Thoracic aorta (tissue), 2 donors: ENCODE measurements at places on chromosomes 3 and 15. TPM values are rescaled to one million over a fixed set of nuclear protein-coding genes. Genes with fewer than 3 reads are reported as not detected.

- no peak overlapping the region for H3K27ac ChIP-seq
- H3K4me1 ChIP-seq: no peaks in the 10 kb centered on the region
- H3K4me3 ChIP-seq: no peak overlapping the region
- no peak for DNase-seq
- H3K36me3 ChIP-seq: no peaks in the 10 kb centered on the region
Measured at GRCh38 chr3:89252860-89253259, 145.4 kb downstream of the EPHA3 start.

GRCh38 chr3:115784739-115785536 lies 161.6 kb downstream of the GAP43 start:
- peak overlapping the region; percentile 92 for H3K27ac ChIP-seq
- no peak for DNase-seq
- no peaks in the 10 kb centered on the region for H3K27me3 ChIP-seq
- H3K4me1 ChIP-seq: no peaks in the 10 kb centered on the region

Gene CTXND1
- 0.14 TPM for total RNA-seq

GRCh38 chr15:75729326-75730069 lies 16.9 kb upstream of the CSPG4 start:
- H3K27me3 ChIP-seq: no peaks in the 10 kb centered on the region
- no peak for DNase-seq
- H3K36me3 ChIP-seq: no peaks in the 10 kb centered on the region
- H3K4me1 ChIP-seq: no peaks in the 10 kb centered on the region
- no peak overlapping the region for H3K27ac ChIP-seq

DNA sequence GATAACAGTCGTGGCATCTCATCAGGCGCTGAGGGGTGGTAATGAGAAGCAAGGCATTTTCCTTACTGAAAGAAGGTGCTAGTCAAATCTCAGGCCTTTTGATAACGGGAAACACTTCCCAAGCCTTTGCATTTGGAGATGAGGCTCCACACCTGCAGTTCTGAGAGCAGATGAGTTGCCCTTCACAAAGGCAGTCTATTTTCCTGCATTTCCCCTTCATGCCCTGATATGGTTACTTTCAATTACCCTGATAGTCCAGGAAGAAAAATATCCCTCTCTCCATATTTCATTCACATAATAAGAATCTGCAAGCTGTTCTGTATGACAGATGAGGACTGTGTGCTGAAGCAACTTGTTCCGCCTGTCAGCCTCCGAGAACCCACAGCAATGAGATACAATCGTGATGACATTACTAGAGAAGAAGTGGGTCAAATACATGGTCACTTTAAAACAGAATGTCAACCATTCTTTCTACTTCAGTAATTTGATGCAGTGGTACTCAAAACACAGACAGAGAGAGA lies 25.0 kb downstream of the FHIT start:
- H3K4me1 ChIP-seq: no peaks in the 10 kb centered on the region
- H3K27me3 ChIP-seq: no peaks in the 10 kb centered on the region
- H3K27ac ChIP-seq: no peak overlapping the region
- H3K36me3 ChIP-seq: no peaks in the 10 kb centered on the region
- H3K4me3 ChIP-seq: no peak overlapping the region
- DNase-seq: no peak

DNA sequence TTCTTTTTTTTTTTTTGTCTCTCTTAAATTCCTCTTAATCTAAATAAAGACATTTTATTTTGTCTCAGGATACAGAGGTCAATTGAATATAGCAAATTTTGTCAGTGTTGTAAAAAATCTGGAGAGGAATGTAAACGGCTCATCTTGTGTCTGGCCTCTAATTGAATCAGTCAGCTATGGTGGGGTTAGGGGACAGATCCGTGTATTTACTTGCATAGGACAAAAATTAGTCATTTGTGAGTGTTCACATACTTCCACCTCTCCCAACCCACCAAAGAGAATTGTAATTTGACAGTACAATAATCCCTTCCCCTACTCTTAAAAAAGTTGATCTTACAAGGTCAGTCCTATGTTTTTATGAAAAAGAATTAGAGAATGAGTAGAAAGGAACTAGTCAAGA lies 18.3 kb downstream of the PPARG start:
- H3K4me3 ChIP-seq: no peak overlapping the region
- no peak overlapping the region for H3K27ac ChIP-seq
- no peaks in the 10 kb centered on the region for H3K4me1 ChIP-seq
- no peaks in the 10 kb centered on the region for H3K27me3 ChIP-seq
- H3K36me3 ChIP-seq: no peaks in the 10 kb centered on the region

DNA sequence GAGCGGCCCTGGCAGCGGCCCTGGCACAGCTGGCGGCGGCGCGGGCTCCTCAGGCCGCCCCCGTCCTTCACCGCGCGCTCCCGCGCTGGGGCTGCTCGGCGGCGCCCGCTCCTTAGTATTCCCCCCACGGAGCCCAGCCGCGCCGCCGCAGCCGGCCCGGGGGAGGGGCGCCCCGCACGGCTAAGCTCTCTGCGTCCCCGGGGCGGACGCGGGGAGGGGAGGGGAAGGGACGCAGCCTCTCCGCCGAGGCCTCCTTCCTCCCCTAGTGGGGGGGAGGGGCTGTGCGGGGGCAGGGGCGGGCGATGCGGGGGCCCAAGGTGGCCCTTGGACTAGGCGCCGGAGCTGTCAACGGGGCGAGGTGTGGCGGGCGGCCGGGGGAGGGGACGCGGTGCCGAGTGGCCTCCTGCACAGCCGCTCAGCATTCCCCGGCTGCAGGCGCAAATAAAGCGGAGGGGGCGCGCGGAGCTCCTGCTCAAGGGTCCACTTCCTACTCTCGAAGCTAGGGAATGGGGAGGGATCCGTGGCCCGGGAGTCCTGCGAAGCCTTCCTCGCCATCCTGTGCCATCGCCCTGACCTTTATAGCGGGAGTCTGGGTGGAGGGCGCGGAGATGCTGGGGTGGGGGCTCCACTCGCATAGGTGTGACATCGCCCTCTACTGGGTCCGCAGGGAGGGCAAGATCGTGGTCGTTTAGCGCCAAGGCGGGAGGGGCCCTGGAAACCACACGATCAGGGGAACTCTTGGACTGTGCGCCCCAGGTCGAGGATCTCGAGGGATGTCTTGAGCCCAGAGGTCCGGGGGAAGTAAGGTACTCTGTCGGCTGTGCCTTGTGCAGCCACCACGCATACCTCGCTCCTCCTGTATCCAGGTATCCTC lies 22.2 kb downstream of the EPHB3 start:
- no peak for DNase-seq
- peak overlapping the region; percentile 68 for H3K27ac ChIP-seq
- no peaks in the 10 kb centered on the region for H3K27me3 ChIP-seq
- peaks cover 15% of the 10 kb centered on the region for H3K4me1 ChIP-seq
- H3K36me3 ChIP-seq: no peaks in the 10 kb centered on the region
- H3K4me3 ChIP-seq: peak overlapping the region; percentile 76

DNA sequence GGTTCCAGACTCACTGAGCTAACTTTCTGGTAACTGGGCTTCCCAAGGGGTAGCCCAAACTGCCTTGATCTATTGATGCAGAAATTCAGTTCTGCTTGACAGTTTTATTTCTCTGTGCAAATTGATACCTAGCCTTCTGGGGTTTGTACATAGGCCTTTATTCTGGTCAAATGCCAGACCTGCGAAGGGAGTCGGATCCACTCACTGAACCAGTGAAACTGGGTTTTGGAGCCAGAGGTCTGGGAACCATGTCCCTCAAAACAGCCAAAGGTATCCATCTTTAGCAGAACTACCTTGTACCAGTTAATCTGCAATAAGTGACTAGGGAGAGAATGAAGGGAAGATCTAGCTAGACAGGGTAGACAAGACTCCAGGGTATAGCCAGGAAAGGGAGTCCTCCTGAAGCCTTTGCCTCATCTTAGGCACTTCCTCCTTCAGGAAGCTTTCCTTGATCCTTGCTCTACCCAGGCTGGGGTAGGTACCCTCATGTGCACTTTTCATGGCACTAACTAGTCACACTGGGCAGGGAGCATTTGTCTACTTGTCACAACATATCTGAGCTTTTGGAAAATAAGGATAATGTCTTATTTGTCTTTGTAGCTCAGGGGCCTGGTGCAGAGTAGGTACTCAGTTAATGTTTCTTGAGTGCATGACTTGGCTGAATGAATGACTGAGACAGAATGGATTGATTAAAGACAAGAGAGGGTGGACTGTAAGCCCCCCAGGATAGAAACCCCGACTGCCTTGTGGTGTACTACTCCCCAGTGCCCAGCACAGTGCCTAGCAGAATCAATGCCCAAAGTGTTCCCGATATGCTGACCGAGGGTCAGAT lies 1.4 kb upstream of the SNX33 start:
- no peaks in the 10 kb centered on the region for H3K27me3 ChIP-seq
- no peaks in the 10 kb centered on the region for H3K36me3 ChIP-seq
- H3K4me1 ChIP-seq: peaks cover 41% of the 10 kb centered on the region
- DNase-seq: no peak
- peak overlapping the region; percentile 92 for H3K27ac ChIP-seq

- no peak overlapping the region for H3K27ac ChIP-seq
- H3K27me3 ChIP-seq: no peaks in the 10 kb centered on the region
- H3K4me1 ChIP-seq: no peaks in the 10 kb centered on the region
- H3K4me3 ChIP-seq: no peak overlapping the region
- no peak for DNase-seq
Measured at GRCh38 chr3:193132964-193133363, 108.1 kb upstream of the PLAAT1 start.

- no peaks in the 10 kb centered on the region for H3K27me3 ChIP-seq
- H3K27ac ChIP-seq: no peak overlapping the region
- no peaks in the 10 kb centered on the region for H3K36me3 ChIP-seq
- no peak for DNase-seq
Measured at GRCh38 chr3:78562328-78562727, 1205.5 kb downstream of the ROBO1 start.

Gene SUSD5
- total RNA-seq: 259 TPM

- H3K4me1 ChIP-seq: peaks cover 17% of the 10 kb centered on the region
- no peaks in the 10 kb centered on the region for H3K36me3 ChIP-seq
- H3K27ac ChIP-seq: no peak overlapping the region
- no peaks in the 10 kb centered on the region for H3K27me3 ChIP-seq
- no peak for DNase-seq
Measured at GRCh38 chr3:142028243-142028777, 121.0 kb downstream of the TFDP2 start.

Gene ADGRG7
- total RNA-seq: not detected

DNA sequence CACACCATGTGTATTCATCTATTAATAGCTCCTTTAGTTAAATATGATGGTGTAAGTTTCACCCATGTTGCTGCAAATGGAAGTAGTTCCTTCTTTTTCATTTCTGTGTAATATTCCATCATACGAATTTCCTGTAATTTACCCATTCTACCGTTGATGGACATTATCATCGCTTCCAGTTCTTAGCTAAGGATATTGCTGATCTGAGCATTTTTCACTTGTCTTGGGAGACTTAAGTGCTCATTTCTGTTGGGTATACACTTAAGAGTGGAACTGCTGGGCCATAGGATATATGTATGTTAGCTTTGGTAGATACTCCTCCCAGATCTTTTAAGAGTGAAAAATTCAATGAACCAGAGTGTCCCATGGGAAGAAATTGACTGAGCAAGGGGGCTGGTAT lies 11.0 kb downstream of the PLIN1 start:
- no peak overlapping the region for H3K4me3 ChIP-seq
- no peaks in the 10 kb centered on the region for H3K27me3 ChIP-seq

DNA sequence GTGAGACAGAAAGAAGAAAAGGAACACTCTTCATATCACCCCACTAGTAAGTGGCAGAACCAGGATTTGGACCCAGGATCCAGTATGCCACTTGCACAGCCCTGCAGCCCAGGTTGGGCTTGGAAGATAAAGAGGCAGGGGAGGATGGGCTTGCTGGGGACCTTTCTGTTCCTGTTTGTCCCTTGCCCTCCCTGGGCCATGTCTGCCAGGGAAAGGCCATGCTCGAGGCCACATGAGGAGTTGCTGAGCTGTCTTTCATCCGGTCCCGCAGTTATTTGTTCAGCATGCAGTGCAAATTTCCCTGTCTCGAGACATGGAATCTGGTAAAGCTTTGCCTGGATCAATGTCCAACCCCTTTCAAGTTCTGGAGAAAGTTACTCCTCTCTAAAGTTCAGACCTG lies 116.0 kb upstream of the MRPS22 start:
- no peaks in the 10 kb centered on the region for H3K27me3 ChIP-seq
- H3K36me3 ChIP-seq: no peaks in the 10 kb centered on the region
- no peak overlapping the region for H3K4me3 ChIP-seq
- no peak for DNase-seq
- H3K4me1 ChIP-seq: no peaks in the 10 kb centered on the region

DNA sequence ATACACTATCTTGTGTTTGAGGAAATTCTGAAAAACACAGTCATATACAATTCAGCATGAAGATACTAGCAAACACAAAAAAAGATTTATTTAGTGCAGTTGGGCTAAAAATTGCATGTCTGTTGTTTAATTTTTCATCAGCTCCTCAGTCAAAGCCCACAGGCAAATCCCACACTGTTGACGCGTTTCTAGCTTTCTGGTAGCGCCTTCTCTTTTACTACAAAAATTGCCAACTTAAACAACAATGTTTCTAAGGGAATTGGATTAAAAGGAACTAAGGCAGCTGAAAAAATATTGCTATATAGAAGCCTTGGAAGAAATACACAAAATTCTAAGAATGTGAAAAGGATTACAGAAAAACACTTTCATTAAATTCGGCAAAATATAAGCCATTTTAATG lies 196.7 kb upstream of the P2RY1 start:
- H3K4me3 ChIP-seq: no peak overlapping the region
- peaks cover 3% of the 10 kb centered on the region for H3K4me1 ChIP-seq
- no peak overlapping the region for H3K27ac ChIP-seq
- H3K27me3 ChIP-seq: no peaks in the 10 kb centered on the region
- DNase-seq: no peak

DNA sequence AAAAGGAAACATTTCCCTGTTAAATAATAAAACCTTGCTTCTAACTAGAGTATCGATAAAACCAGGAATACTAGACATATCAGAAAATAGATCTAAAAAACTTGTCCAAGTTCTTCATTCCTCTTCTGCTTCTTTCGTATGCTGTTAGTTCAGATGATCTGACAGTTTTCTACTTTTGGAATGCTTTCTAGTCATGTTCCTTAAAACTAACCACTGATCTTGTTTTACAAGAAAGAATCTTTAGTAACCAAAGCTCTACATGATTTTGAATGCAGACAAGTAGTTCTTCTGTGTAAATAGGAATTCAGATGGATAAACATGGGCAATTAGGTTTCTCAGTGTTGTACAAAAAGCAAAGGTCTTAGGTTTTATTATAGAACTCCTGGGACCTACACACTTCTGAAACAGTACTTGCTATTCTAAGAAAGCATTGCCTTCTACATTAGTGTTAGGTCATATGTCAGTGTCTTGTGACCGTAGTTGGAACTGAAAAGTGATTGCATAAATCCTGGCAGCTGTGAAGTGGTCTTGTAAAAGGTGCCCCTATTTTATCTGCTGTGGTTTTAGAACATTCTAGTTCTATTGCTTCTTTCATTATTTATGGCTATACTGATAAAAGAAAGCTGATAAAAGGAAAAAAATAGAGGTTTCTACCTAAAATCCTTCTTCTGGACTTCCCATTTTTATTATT lies 40.7 kb downstream of the SNRK start:
- peak overlapping the region; percentile 8 for H3K4me3 ChIP-seq
- DNase-seq: no peak
- H3K27ac ChIP-seq: no peak overlapping the region
